Osteoblast (primary cell): ENCODE measurements at places on chromosomes 5 and 9. TPM values are rescaled to one million over a fixed set of nuclear protein-coding genes. Genes with fewer than 3 reads are reported as not detected.

DNA sequence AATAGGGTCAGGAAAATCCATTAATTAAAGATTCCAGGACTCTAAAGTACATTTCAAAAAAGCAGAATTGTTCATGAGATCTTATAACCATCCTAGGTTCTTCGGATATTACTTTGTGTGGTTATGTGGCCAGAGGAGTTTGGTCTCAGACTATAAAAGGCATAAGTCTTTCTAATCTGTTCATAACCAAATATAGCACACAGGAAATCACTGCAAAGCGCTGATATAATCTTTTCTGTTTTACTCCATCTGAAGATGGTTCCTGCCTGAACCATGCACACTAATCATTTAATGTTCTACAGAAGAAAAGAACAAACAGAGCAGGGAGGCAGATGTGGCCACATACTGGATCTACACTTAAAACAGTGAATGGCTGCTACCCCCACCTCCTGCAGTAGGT lies 182.8 kb downstream of the SEMA5A start:
- no peak overlapping the region for H3K4me3 ChIP-seq
- H3K36me3 ChIP-seq, result no peaks in the 10 kb centered on the region
- H3K27me3 ChIP-seq, result no peaks in the 10 kb centered on the region
- peak overlapping the region; percentile 9 for H3K27ac ChIP-seq

The KIAA0825 gene
- 8.0 and 10.0 TPM in 2 replicates for total RNA-seq

The N4BP3 gene
- total RNA-seq, result under 0.01 TPM in 2 replicates

- no peaks in the 10 kb centered on the region for H3K36me3 ChIP-seq
- H3K27me3 ChIP-seq, result no peaks in the 10 kb centered on the region
- peaks cover 54% of the 10 kb centered on the region for H3K4me1 ChIP-seq
- peak overlapping the region; percentile 90 for H3K4me3 ChIP-seq
- peak overlapping the region; percentile 83 for H3K27ac ChIP-seq
These were observed 546 bp downstream of the DNAJB5 start for GRCh38 chr9:34989946-34990635.

GRCh38 chr5:163757344-163757743 lies 251.9 kb downstream of the MAT2B start:
- H3K4me1 ChIP-seq, result peaks cover 14% of the 10 kb centered on the region
- no peak for DNase-seq
- no peak overlapping the region for H3K27ac ChIP-seq

The LRRC19 gene
- under 0.01 TPM in 2 replicates for total RNA-seq

The LCN9 gene
- not detected in 2 replicates for total RNA-seq

DNA sequence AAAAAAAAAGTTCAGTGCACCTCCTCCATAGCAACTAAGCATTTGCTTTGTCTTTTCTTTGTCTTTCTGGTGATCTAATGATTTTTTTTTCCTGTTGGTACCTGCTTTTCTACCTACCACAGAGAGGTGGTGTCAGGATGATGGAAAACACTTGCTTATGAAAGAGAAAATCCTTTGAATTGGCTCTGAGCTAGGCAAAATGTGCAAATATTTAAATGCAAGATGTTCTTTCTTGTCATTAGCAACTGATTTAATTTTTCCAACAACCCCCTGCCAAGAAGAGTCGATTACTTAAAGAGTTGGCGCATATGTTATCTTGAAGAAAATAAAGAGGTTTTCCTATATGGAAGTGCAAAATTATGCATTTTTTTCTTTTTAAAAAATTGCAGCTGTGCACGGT lies 37.7 kb downstream of the TNC start:
- H3K27ac ChIP-seq, result no peak overlapping the region
- no peaks in the 10 kb centered on the region for H3K4me1 ChIP-seq
- no peak overlapping the region for H3K4me3 ChIP-seq

DNA sequence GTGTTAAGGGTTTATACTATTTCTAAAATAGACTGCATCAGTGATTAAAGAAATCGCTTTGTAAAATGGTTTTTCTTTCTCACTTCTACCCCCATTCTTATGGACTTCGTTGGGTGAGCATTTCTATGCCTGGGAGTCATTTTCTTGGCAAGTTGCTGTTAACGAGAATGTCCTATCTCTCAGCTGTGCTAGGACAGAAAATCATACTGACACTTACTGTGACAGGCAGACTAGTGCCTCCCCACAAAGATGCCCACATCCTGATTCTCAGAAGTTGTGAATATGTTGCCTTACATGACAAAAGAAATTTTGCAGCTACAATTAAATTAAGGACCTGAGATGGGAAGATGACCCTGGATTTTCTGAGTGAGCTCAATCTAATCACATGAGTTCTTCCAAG lies 65.1 kb upstream of the NMUR2 start:
- no peak for DNase-seq
- H3K4me1 ChIP-seq, result no peaks in the 10 kb centered on the region
- no peaks in the 10 kb centered on the region for H3K36me3 ChIP-seq
- H3K27me3 ChIP-seq, result no peaks in the 10 kb centered on the region
- no peak overlapping the region for H3K4me3 ChIP-seq
